ENCODE measurements at places on chromosomes 5 and 9.

- no peak for DNase-seq
Measured at GRCh38 chr5:33148076-33148513, 292.7 kb upstream of the TARS1 start.

DNA sequence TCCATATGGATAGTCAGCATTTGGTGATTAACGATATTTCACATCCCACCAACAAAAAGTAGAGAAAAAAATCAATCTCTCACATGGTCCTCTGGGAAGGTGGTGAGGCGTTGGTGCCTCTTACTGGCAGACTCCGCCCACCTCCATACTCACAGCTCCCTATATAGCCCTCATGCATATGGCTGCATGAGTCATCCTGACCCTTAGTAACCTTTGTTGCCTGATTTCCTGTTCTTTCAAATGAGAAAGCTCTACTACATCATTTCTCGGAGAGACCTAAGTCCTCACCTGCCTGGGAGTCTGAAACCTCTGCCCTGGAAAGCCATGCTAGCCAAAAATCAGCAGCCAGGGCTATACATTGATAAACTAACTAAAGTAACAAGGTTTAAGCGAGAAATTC, 33.3 kb upstream of the ABCA1 start:
- DNase-seq = peak; percentile 12

DNA sequence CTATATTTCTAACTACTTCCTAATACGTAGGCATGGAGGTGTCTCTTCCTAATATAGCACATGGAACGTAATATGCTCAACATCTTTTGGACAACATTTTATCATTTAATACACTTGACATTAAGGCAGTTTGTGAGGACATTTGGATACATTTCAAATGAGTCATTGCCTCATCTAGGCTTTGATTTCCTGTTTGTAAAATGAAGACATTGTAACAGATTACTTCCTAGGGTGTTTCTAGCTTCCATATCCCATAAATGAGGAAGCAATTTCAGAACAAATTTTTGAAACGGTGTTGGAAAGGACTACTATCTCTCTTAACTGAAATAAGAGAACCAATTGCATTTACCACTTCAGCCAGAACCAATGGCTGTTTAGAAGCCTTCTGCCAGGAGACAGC, 38.7 kb downstream of the SLC28A3 start:
- DNase-seq = no peak

GRCh38 chr5:23027830-23028229, 174.7 kb upstream of the CDH12 start:
- DNase-seq = no peak

- no peak for DNase-seq
Measured at GRCh38 chr9:79250806-79251205, 321.0 kb upstream of the TLE4 start.

GRCh38 chr5:175447571-175447970, 3.6 kb upstream of the DRD1 start:
- DNase-seq = no peak

GRCh38 chr5:124748687-124749594, 2.5 kb upstream of the ZNF608 start:
- DNase-seq = peak; percentile 66

GRCh38 chr5:111764019-111764418, 7.0 kb upstream of the NREP start:
- no peak for DNase-seq

DNA sequence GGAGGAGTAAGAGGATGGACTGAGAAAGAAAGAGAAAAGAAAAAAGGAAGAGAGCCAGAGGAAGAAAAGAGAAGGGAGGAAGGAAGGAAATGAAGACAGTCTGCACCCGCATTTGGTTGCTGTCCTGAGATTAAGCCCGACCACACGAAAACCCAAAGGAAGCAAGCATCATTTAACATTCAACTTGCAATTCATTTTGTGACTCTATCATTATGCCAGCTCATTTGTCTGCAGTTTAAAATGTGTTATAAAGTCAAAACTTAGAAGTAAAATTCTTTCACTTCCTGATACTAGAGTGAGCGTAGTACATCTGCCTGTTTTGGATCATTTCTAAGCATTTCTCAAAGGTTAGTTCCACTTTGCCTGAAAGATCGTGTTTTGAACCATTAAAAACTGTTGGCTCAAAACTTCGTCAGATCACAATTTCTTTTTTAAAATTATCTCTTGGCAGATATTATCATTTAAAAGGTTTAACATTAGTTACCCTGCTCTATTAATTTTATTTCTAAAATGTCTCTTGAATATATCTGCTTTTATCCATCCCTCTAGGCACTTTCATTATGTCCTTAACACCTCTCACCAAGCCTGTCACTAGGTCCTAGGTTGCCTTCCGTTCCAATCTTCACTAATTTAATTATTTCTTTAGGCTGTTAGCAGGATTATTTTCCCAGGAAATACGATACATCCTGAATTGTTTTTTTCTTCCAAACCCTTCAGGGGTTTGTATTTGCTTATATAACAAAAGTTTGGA, 240.9 kb downstream of the TLE4 start:
- no peak for DNase-seq

GRCh38 chr5:18465833-18466681, 831.8 kb downstream of the TAF11L14 start:
- peak; percentile 64 for DNase-seq

DNA sequence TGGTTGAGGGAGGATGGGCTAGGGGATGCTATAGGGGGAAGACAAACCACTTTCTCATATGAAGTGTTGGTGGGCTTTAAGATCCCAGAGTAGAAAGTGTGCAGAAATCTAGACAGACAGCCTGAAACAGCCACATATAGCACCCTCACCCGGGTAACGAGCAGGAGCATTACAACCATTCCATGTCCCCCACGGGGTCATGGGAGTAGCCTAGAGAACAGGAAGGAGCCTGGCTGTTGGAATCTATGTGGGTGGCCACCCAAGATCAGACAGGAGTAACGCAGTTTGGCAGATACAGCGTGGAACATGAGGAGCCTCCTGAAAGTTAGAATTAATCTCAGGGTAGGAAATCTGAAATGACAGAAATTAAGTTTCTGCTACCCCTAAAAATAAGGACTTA, 146.1 kb upstream of the RAI14 start:
- DNase-seq = no peak

- DNase-seq = no peak
Measured at GRCh38 chr9:15138357-15138686, 168.7 kb downstream of the TTC39B start.
